Naive B cell (primary cell): ENCODE measurements at places on chromosomes 3 and 15. TPM values are rescaled to one million over a fixed set of nuclear protein-coding genes. Genes with fewer than 3 reads are reported as not detected.

The AKAP13 gene
- 132 TPM for polyA plus RNA-seq

The TMC3 gene
- not detected for polyA plus RNA-seq

The CYP1A1 gene
- polyA plus RNA-seq: not detected

The USP8 gene
- polyA plus RNA-seq: 78.9 TPM

The SNTN gene
- not detected for polyA plus RNA-seq

The ARGFX gene
- not detected for polyA plus RNA-seq

The GPR62 gene
- polyA plus RNA-seq: not detected

The COL8A1 gene
- not detected for polyA plus RNA-seq

The GPR160 gene
- polyA plus RNA-seq: 58.1 TPM

The CSTA gene
- polyA plus RNA-seq: 0.57 TPM

The TMEM108 gene
- polyA plus RNA-seq: not detected

The ABHD14A gene
- polyA plus RNA-seq: 32.9 TPM

The GOLGA6A gene
- polyA plus RNA-seq: 0.09 TPM

The STOML1 gene
- polyA plus RNA-seq: 9.4 TPM

The DUOX1 gene
- 0.92 TPM for polyA plus RNA-seq

The IFT122 gene
- polyA plus RNA-seq: 4.4 TPM
